Chondrocyte (in vitro differentiated cells): ENCODE measurements at places on chromosomes 1 and 21. TPM values are rescaled to one million over a fixed set of nuclear protein-coding genes. Genes with fewer than 3 reads are reported as not detected.

GRCh38 chr1:160428655-160429054 lies 28.3 kb downstream of the VANGL2 start:
- H3K36me3 ChIP-seq: peaks cover 20% of the 10 kb centered on the region
- no peak overlapping the region for H3K27ac ChIP-seq
- H3K27me3 ChIP-seq: peaks cover 1% of the 10 kb centered on the region
- H3K4me1 ChIP-seq: peaks cover 3% of the 10 kb centered on the region
- DNase-seq: no peak

GRCh38 chr1:91919962-91920361 lies 29.2 kb upstream of the BRDT start:
- no peaks in the 10 kb centered on the region for H3K27me3 ChIP-seq
- no peak overlapping the region for H3K4me3 ChIP-seq
- no peak for DNase-seq
- no peaks in the 10 kb centered on the region for H3K36me3 ChIP-seq

DNA sequence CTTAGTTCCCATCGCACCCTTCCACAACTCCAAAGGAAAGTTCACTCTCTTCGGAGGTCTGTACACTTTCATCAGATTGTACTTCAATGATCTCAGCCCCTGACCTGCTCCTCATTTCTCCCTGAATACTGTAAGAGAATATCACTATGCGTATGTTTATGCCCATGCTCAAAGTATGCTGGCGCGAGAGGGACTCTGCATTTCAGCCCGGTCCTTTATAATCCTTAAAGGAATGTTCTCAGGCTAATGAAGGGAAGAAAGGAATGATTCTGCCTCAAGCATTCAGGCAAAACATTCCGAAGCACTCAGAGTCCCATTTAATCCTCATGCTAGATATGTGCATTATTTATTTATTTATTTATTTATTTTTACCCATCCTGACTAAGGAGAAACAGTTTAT lies 76.8 kb downstream of the PLD5 start:
- H3K27ac ChIP-seq: no peak overlapping the region
- H3K27me3 ChIP-seq: peaks cover 21% of the 10 kb centered on the region
- H3K4me1 ChIP-seq: no peaks in the 10 kb centered on the region

DNA sequence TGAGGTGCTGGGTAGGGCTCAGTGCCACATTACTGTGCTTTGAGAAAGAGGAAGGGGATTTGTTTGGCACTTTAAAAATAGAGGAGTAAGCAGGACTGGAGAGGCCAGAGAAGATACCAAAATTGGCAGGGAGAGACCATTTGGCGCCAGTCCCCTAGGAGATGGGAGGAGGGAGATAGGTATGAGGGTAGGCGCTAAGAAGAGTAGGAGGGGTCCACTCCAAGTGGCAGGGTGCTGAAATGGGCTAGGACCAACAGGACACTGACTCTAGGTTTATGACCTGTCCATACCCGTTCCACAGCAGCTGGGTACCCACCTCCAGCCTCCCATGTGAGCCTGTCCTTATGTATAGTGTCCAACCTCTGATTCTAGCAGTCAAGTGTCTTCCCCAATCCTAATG lies 1.0 kb upstream of the CRTC2 start:
- peaks cover 4% of the 10 kb centered on the region for H3K36me3 ChIP-seq
- DNase-seq: no peak
- H3K4me3 ChIP-seq: no peak overlapping the region
- H3K27me3 ChIP-seq: no peaks in the 10 kb centered on the region
- H3K4me1 ChIP-seq: peaks cover 61% of the 10 kb centered on the region
- H3K27ac ChIP-seq: peak overlapping the region; percentile 97

DNA sequence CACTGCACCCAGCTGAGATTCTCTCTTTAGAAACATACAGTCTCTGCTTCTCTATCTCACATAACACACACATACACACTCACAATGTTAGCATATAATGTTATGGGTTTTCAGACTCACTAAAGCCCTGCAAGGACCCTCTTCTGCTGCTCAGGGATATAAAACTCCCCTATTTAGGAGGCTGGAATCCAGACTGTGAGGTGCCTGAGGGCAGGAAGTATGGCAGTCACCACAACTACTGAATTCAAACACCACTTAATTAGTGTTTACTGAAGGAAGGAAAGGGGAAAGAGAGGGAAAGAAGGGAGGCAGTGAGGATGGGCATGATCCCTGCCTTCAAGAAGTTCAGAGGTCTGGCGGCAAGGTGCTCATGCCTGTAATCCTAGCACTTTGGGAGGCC lies 7.8 kb upstream of the CDK18 start:
- no peak overlapping the region for H3K27ac ChIP-seq
- no peaks in the 10 kb centered on the region for H3K36me3 ChIP-seq
- H3K4me3 ChIP-seq: no peak overlapping the region
- peaks cover 45% of the 10 kb centered on the region for H3K4me1 ChIP-seq
- DNase-seq: no peak
- H3K27me3 ChIP-seq: peaks cover 18% of the 10 kb centered on the region

DNA sequence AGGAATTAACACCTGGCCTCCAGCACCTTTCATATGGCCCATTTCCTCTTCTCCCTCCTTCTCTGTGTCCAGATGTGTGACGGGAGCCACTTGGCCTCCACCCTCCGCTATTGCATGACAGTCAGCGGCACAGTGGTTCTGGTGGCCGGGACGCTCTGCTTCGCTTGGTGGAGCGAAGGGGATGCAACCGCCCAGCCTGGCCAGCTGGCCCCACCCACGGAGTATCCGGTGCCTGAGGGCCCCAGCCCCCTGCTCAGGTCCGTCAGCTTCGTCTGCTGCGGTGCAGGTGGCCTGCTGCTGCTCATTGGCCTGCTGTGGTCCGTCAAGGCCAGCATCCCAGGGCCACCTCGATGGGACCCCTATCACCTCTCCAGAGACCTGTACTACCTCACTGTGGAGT lies 5.6 kb downstream of the TMEM61 start:
- no peak overlapping the region for H3K4me3 ChIP-seq
- peaks cover 18% of the 10 kb centered on the region for H3K27me3 ChIP-seq
- no peak for DNase-seq
- no peak overlapping the region for H3K27ac ChIP-seq
- no peaks in the 10 kb centered on the region for H3K36me3 ChIP-seq
- peaks cover 13% of the 10 kb centered on the region for H3K4me1 ChIP-seq

DNA sequence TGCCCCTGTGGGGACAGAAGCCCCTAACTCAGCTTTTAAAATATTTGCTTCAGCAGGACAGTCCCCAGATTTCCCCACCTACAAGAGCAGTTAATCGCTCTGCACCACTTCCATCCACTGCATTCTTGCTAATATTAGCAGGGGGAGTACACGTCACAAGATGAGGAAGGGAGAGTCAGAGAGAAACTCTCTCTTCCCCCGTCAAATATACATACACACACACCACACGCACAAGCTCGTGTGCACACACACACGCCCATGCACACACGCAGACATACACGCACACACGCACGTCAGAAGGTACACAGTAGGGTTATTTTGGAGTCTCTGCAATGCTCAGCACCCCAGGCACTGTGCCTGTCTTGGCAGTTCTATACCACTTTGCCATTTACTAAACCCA lies 2.1 kb downstream of the CLCA1 start:
- no peak overlapping the region for H3K27ac ChIP-seq
- no peak overlapping the region for H3K4me3 ChIP-seq
- no peaks in the 10 kb centered on the region for H3K27me3 ChIP-seq
- H3K36me3 ChIP-seq: no peaks in the 10 kb centered on the region
- DNase-seq: no peak

- H3K27me3 ChIP-seq: no peaks in the 10 kb centered on the region
- H3K4me1 ChIP-seq: peaks cover 16% of the 10 kb centered on the region
- H3K27ac ChIP-seq: no peak overlapping the region
- H3K4me3 ChIP-seq: no peak overlapping the region
Observed at GRCh38 chr1:239812580-239812979, 279.1 kb upstream of the FMN2 start.

DNA sequence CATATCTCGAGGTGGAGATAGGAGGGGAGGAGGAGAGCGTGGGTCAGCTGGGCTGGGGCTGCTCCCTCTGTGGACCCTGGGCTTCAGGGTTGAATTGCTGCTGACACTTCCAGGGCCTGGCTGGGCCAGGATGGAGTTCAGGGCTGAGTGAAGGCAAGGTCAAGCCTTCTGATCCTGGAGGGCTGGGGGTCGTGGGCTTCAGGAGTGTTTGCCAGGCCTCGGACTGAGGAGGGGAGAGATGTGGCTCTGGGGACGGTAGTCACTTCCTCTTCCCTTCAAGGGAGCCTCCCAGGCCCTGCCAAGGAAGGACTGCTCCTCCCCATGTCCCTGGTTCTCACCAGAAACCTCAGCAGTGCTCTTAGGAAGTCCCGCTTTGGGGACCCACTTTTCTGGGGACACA lies 12.1 kb upstream of the FAM131C start:
- H3K36me3 ChIP-seq: no peaks in the 10 kb centered on the region
- no peak overlapping the region for H3K27ac ChIP-seq
- peaks cover 6% of the 10 kb centered on the region for H3K4me1 ChIP-seq
- DNase-seq: peak; percentile 66
- H3K4me3 ChIP-seq: no peak overlapping the region

DNA sequence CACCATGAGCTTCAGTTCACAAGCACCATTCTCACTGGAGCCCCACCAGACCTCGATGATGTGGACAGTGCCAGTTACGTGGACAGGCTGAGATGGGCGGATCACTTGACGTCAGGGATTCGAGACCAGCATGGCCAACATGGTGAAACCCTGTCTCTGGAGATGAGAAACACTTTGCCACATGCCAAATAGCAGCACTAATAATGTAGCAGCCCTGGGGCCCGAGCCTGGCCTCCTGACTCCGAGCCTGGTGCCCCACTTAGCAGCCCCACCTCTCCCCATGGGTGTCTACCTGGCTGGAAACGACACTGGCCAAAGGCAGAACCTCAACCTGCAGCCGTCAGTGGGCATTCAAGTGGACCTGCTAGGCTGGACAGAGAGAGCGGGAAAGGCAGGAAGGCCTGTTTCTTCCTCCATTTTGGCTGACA lies 129.1 kb downstream of the TOMM20 start:
- H3K4me3 ChIP-seq: no peak overlapping the region
- no peaks in the 10 kb centered on the region for H3K36me3 ChIP-seq
- H3K27me3 ChIP-seq: no peaks in the 10 kb centered on the region
- peak; percentile 51 for DNase-seq
- H3K27ac ChIP-seq: peak overlapping the region; percentile 8

The DMBX1 gene
- not detected in 3 replicates for total RNA-seq

The ZNF648 gene
- total RNA-seq: not detected in 3 replicates

The PGLYRP3 gene
- total RNA-seq: not detected in 3 replicates

The KCNA3 gene
- not detected in 3 replicates for total RNA-seq

The PRAMEF7 gene
- total RNA-seq: not detected in 3 replicates
